ENCODE measurements at places on chromosomes 13 and 19. TPM values are rescaled to one million over a fixed set of nuclear protein-coding genes. Genes with fewer than 3 reads are reported as not detected.

Gene NXNL1
- total RNA-seq = not detected

Gene ZNF177
- 4.6 TPM for total RNA-seq

Gene NLRP5
- not detected for total RNA-seq

Gene HIPK4
- 0.13 TPM for total RNA-seq

Gene OLFM4
- total RNA-seq = not detected

Gene MARK4
- total RNA-seq = 21.6 TPM

Gene ICAM3
- 10.5 TPM for total RNA-seq

Gene CEACAM3
- not detected for total RNA-seq

DNA sequence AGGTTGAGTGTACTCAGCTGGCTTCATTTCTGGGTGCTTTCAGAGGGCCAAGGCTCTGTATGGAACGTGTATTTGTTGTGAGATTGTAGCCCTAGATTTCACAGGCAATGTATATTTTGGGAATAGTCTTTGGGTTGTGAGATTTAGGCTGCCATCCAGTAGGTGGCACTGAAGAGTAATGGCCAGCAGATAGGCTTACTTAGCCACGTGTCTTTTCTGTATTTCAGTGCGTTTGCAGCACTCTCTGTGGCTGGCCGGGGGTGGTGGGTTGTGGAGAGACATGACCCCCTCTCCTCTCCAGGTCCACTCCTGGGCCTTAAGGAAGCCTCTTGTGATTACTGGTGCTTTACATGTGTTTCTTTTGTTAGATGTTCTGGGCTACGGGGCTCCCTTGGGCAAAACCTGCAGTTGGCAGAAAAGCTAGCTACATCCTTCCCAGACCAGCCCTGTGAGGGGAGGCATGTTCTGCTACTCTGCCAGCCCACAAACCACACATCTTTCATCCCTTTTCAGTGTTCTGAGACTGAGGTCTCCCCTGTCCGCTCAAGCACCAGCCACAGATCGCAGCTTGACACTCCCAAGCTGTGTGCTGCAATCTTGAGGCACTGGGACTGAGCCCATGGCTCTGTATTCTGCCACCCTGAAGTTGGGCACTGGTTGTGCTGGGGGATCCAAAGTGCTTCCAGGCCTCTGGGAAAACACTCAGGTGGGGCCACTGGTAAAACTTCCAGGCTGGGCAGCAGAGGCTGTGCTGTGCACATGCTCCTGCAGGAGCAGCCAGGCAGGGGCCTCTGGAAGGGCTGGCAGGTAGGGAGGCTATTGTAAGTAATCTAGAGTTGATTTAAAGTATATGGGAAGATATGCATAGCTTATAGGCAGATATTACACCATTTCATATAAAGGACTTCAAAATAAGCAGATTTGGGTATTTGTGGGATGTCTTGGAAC lies 1096.8 kb upstream of the PCDH20 start:
- DNase-seq = peak; percentile 46

GRCh38 chr13:34277936-34278335 lies 460.0 kb downstream of the RFC3 start:
- no peak for DNase-seq

DNA sequence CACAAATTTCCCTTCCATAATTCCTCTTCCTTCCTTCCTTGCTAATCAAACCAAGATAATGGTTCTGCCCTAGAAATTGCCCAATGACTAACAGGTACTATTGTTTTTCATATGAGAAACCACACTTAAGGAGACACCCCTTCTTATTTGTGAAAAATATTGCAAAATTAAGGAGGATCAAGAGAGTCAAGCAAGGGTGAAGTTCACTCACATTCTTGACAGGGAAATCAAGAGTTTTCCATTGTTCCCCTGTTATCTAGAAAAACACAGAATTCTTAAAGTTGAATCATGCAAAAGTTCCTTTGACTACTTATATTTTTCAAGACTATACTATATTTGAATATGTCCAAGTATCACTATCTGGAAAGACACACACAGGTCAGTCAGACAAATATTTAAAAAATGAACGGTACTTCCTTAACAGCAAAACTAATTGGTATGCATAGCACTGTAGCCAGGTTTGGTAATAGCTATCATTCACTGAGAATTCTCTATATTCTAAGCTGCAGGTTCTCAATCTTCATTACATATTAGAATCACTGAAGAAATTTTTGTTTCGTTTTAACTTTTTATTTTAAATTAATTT lies 897.2 kb downstream of the DIAPH3 start:
- no peak for DNase-seq

DNA sequence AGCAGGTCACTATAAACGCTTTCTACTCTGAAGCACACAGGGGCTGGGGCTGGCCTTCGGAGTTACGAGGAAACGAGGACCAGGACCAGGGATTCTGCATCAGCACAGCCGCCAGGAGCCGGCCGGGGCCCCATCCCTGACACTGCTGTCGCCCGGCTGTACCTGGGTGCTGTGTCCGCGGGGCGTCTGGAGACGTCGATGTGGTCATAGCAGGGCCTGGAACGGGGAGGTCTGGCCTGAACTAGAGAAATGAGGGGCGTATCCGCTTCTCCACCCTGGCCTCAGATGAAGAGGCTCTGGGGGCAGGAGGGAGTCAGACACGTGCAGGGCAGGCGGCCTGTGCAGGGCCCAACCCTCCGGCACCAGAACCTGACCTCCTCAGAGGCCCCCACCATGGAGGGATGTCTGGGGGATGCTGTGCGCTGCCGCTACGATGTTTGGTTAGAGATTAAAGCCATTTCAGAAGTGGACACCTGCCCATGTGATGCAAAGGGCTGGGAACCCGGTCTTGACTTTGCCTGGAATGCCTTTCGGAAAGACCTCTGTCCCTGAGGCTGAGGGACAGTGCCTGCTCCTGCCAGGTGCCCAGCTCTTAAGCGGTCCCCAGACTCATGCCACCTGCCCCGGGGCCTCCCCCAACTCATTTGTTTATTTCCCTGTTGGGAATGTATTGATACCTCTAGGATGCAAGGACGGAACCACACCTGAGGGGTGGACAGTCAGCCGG lies 21.4 kb downstream of the GAS6 start:
- no peak for DNase-seq

DNA sequence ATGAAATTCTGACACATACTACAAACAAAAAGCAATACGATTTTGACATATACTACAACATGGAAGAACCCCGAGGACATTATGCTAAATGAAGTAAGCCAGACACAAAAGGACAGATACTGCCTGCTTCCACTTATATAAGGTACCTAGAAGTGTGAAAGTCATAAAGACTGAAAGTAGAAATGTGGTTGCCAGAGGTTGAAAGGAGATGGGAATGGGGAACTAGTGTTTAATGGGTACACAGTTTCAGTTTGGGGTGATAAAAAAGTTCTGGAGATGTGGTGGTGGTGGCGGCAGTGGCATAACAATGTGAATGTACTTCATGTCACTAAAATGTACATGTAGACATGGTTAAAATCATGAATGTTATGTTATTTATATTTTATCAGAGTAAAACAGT lies 12.1 kb upstream of the NDFIP2 start:
- no peak for DNase-seq

DNA sequence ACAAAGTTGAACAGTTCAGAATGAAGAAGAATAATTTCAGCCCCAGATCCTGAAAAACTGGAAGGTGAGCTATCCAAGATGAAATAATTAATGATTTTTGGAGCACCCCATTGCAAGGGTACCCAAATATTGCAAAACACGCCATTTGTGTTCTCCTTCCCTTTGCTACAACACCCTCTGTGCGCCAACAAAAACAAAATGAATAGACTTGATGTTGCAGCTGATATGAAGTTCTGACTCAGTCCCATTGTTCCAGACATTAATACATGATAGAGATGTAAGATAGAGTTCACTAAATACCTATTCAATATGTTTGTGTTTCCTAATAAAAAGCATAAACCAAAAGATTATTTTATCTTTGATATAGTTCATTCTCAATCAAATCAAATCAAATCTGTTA lies 287.5 kb upstream of the SOX21 start:
- no peak for DNase-seq

DNA sequence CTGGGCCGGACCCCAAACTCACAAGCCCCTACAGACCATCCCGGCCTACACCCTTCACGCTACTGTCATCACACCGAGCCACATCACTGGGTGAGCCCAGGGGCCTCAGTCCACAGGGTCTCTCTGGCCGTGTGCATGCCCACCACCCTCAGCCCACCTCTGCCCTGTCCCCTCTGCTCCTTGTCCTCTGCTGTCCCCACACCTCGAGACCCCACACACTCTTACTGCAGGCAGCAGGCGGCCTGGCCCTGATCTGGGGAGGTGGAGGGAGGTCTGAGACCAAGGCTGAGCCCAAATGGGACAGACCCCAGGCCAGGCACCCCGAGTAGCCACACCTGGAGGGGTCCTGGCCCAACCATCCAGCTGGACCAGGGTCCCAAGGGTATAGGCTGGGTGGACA lies 35.2 kb downstream of the PEPD start:
- no peak for DNase-seq

DNA sequence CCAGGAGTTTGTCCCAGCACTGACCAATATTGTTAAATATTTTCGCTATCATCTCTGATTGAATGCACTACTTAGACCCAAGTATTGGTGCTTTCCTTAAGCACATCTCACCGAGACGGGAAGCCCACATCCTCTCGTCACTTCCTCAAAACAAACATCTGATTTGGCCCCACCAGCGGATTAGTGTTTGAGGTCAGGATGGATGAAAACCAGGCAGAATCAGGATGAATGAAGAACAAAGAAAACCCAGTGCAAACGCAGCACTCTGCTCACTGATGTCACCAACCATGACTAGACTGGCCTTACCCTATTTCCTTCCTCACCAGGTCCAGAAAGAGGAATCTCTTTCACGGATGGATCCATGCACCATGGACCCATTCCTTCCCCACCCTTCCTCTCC lies 6.0 kb downstream of the PLAUR start:
- no peak for DNase-seq

- DNase-seq = no peak
These were observed 97.0 kb downstream of the DCT start for GRCh38 chr13:94382517-94382916.

GRCh38 chr19:44573183-44573582 lies 40.2 kb upstream of the IGSF23 start:
- no peak for DNase-seq

GRCh38 chr19:43474986-43475705 lies 9.7 kb upstream of the LYPD3 start:
- DNase-seq = peak; percentile 54

GRCh38 chr19:48639483-48640375 lies 2.5 kb upstream of the DBP start:
- DNase-seq = no peak

DNA sequence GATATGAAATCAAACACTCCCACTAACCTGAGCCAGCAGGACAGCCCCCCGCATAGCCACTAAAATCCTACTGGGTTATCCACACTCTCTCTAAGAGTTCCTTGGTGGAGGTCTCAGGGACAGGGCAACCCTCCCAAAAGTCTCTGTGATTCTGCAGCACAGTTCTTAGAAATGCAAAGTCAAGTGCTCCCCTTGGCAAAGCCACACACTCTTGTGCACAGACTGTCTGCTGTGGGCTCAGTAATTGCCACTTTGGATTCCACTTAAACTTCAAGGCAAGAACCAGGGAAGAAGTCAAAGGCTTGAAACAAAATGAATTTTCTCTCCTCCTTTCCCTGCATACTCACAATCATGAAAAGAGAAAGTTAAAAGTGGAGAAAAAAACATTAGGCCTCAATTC lies 61.5 kb downstream of the DOCK9 start:
- DNase-seq = no peak

- no peak for DNase-seq
These were observed 20.1 kb downstream of the SH3GL1 start for GRCh38 chr19:4380254-4380727.

DNA sequence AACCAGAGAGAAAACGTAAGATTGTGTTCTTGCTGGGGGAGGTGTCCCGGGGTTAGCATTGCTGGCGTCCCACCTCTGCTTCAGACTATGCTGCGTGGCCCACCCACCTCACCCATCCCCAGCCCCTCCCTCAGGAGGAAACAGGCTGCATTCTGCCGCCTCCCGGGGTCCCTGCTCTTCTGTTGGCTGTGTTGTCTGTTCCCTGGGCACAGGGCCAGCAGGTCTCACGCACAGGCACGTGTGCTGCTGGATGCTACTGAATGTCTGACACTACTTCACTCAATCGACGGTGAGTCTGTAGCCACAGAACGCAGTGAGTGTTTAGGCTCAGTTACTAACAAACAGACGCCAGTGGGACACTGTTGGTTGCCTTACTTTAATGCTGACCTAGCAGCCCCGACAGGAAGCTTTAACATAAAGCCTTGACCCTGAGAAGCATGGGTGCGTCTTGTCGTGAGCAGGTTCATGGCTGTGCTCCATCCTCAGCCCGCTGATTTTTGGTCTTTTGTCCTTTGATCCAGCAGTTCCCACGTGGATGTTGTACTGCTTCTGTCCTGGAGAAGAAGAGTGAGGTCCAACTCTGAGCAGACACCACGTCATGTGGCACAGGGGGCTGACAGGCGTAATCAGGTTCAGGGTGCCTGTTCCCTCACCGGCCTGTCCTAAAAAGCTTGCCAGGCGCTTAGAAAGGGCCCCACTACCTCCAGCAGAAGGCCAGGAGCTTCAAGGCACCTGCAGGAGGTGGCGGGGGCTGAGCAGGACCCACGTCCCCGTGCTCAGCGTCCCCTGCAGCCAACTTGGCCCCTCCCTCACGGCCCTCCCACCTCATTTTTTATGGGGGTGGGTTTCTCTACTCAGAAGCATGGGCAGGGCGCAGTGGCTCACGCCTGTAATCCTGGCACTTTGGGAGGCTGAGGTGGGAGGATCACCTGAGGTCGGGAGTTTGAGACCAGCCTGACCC lies 26.0 kb downstream of the NAXD start:
- DNase-seq = no peak

- DNase-seq = no peak
These were observed 799 bp downstream of the PVR start for GRCh38 chr19:44644402-44645016.

- DNase-seq = no peak
These were observed 273.4 kb downstream of the DACH1 start for GRCh38 chr13:71593566-71593965.

Data from Panc1 (cell line).